Effector CD4-positive, alpha-beta T cell (primary cell): ENCODE measurements at places on chromosomes 1 and 21.

- no peak for DNase-seq
These were observed 66.1 kb downstream of the PLXNA2 start for GRCh38 chr1:208178091-208178529.

DNA sequence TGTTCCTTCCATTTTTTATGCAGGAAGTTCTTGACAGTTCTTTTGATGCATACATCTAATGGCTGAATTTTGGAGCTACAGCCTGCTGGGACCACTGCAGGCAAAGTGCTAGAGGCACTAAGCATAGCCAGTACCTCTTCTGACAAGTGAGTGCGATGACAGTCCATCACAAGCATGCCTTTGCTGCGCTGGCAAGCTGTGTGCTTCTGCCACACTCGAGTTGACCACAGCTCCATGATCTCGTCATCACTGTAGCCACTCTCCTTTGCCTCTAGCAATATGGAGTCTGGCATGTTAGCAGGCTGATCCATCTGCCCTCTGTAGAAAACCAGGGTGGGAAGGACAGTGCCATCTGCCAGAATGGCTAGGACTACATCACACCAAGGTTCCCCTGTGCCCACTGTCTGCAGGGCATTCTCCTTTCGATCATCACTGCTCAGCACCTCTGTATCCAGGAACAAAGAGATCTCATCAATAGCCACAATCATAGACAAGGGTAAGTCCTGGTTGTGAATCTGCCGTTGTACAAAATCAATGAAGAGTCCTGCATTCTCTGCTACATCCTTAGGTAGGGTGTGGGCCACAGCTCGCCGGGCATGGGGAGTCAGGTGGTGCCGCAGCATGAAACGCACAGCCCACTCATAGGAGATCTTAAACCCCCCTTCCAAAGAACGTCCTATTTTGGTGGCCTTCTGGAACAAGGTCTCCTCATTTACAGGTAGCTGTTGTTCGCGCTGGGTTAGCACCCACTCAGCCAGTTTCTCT lies 6.0 kb downstream of the PSMB4 start:
- DNase-seq = no peak

DNA sequence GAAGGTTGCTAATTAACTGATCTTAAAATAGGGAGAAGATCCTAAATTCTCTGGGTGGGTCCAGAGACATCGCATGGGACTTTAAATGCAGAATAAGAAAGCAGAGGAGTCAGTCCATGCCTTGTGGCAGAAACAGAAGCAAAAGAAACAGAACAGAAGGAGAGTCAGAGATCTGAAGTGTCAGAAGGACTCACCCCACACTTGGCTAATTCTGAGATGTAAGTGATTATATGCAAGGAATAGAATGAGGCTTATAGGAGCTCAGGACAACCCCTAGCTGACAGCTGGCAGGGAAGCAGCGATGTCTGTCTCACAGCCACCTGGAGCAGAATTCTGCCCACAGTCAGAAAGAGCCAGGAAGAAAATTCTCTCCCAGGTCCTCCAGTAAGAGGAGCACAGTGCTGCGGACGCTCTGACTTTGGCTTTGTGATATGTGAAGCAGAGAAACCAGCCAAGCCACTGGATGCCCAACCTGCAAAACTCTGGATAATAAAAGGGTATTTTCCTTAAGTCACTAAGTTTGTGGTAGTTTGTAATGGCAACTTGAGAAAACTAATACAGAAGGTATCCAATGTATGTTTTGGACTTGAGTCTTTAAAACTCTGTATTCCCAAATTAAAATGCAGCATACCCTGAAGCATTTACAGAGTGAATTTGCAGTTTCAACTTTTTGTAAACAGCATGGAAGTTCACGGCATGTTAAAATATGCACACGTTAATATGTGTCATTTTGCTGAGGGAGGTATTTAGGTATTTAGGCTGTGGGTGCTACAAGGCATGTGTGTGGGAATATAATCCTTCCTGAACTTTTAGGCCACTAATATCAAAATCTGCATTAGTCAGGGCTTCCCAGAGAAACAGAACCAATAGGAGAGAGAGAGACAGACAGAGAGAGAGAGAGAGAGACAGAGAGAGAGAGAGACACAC lies 388.5 kb downstream of the PCP4 start:
- DNase-seq = no peak

DNA sequence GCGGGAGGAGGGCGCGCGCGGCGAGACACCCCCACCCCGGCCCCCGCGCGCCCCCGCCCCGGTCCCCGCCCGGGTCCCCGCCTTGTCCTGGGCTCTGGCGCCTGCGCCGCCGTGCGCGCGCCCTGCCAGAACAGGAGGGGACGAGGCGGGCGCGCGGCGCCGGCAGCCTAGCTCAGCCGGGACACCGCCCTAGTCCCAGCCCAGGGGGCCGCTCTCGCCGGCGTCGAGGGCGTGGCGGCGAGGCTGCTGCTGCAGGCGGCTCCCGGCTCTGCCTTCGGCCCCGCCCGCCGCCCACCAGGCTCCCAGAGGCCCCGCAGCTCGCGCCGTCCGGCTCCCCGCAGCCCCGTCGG lies at the start of gene RCAN3:
Gene RCAN3 (plus strand): TSS at position 128 of the 350 bp plus-strand sequence. CDS start 11,537 bp downstream, outside the sequence.
- peak; percentile 81 for DNase-seq

DNA sequence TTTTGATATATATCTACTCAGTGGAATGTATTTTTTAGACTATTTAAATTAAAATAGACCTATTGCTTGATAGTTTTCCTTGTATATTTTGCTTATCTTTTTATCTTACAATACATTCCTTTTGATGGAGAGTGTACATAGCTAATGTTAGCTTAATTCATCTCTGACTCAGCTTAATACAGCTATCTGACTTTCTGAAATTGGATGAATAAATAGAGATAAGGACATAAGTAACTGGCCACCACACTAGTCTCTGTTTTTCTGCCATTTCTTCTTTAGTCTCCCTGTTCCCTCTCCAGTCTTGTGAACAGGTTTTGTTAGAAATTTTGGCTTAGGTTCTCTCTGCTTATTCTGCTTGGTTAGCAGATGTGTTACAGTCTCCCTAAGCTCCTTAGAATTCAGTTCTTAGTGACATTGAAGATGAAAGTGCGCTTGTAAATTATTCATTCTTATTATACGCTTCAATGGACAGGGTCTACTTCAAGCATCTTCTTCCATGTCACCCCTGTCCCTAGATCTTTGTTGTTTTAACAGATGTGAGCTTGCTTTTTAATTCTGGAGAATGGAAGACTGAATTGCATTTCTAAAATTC lies 59.6 kb downstream of the XPR1 start:
- no peak for DNase-seq

DNA sequence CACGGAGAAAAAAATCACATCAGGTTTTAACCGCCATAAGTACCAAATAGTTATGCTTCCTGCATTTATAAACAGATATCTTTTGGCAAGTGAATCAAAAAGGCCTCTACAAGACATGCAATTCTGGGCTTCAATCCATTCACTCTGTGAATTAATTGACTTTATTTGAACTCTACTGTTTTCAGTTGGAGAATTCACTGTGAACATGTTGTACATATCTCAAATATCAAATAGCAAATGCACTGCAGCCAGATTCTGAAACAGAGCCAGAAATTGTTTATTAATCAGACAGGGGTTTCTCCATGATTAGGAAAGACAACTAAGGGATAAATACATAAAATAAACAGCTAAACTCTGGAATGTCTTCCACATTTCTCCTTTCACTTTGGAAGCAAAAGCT lies 445.4 kb upstream of the NFIA start:
- DNase-seq = no peak

GRCh38 chr1:3914331-3914851 lies 14.3 kb upstream of the C1orf174 start:
- DNase-seq = no peak

- DNase-seq = no peak
These were observed 689 bp downstream of the PKP1 start for GRCh38 chr1:201283836-201284553.
